ENCODE measurements at places on chromosomes 16 and 17.
A peak's percentile ranks its signal among the peaks of the same experiment; 100 is the strongest.

GRCh38 chr17:42548070-42548837 is 4.5 kb upstream of the HSD17B1 start:
- DNase-seq, result peak; percentile 76

- DNase-seq, result no peak
Measured at GRCh38 chr16:75702242-75702641, 981 bp upstream of the DUXB start.

GRCh38 chr16:80580109-80580832 is 39.5 kb downstream of the DYNLRB2 start:
- peak; percentile 59 for DNase-seq

- no peak for DNase-seq
Measured at GRCh38 chr17:60916043-60916442, 238.4 kb downstream of the BCAS3 start.

DNA sequence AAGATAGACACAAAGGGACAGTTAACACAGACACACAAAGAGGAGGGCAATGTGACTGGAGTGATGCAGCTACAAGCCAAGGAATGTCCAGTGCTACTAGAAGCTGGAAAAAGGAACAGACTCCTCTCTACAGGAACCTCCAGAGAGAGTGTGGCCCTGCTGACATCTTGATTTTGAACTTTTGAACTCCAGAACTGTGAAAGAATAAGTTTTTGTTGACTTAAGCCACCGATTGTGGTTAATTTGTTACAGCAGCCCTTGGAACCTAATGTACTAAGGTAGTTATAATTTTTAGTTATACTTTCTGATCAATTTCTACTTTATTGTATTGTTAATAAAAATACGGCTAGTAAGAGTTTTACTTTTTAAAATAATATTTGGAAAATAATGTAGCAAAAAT is 129.1 kb downstream of the MYO1D start:
- DNase-seq, result no peak

DNA sequence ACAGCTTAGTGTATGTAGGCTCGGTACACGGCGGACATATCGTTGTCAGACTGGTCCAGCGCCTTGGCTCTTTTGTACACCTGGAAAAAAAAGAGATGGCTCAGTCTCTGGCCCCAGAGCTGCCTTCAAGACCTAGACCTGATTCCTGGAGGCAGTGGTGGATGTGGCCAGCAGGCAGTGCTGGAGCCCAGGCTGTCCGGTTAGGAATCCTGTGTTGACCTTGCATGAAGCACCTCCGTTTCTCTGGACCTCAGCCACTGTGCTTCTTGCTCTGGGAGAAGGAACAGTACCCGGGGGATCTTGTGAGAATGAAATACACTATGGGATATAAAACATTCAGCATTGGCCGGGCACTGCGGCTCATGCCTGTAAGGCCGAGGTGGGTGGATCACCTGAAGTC is 2.8 kb upstream of the ROGDI start:
- DNase-seq, result no peak

DNA sequence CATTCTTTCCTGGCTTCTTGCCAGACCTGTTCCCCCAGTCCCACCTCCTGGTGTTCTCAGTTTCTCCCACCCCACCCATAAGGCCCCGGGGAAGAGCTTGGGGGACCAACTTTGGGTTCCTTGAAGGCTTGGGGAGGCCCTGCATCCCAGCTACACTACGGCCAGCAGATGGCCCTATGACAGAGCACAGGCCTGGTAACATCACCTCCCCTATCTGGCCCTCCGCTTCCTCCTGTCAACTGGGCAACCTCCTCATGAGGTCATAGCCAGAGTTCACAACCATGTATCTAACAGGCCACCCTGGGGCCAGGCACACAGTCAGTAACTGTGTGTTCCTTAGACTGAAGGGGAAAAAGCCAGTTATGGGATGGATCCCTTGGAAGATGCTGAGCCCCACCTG is 31.4 kb downstream of the MYO15A start:
- no peak for DNase-seq

DNA sequence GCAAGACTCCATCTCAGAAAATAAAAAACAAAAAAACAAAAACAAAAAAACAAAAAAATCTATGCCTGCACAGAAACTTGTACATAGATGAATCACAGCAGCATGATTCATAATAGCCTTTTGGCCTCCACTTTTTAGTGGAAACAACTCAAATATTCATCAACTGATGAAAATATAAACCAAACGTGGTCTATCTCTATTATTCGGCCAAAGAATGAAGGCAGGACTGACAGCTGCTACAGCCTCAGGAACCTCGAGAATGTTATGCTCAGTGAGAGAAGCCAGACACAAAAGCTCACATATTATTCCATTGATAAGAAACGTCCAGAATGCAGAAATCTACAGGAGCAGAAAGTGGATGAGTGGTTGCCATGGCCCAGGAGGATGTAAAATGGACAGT is 19.8 kb downstream of the PPL start:
- DNase-seq, result no peak

DNA sequence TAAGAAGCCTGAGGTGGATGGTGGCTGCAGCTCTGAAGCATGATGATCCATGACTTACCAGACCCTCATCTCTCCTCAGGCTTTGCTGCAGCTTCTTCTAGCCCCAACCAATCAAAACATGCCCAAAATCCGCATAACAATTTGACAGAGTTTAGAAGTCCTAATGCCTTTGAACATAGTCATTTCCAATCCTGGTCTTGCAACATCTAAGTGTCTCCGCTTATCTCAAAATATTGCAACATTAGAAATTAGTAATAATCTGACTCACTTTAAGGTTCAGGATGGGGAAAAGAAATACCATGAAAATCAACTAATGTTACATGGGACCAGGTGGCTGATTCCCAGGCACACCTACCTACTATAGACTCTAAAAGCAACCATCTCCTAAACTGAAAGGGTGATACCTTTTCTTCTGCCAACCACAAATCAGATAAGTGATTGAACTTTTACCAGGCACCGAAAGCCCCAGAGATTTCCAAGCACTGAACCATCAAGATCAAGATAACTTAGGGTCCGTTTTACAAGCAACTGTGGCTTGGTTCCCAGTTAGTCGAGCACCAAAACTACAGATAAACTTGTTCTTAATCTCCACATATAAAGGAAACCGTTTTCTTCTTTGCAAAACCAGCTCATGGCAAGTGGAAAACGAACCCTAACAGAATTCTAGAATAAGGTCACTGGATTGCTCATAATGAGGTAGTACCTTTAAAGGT is 14.0 kb downstream of the ERN1 start:
- no peak for DNase-seq

- DNase-seq, result no peak
Measured at GRCh38 chr17:50316016-50316587, 29.8 kb upstream of the XYLT2 start.

DNA sequence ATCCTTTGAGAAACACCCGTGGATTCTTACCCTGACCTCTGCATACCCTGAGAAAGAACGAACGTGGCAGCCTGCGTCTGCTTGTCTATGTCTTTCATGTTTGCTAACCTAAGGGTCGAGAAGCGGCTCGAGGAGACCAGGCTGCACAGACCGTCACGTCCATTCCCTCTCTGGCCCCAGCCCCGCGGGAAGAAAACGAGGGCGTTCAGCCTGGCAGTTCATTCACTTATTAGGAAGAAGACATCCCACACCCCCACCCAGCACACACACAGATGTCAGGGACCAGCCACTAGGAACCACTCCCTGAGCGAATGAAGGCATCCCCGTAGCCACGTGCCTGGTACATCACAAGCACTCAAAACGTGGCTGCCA is 655 bp upstream of the MTHFSD start:
- no peak for DNase-seq

- DNase-seq, result no peak
Measured at GRCh38 chr16:4176906-4177417, 60.7 kb upstream of the ADCY9 start.

- DNase-seq, result no peak
Measured at GRCh38 chr17:78677303-78678221, 100.4 kb upstream of the DNAH17 start.

DNA sequence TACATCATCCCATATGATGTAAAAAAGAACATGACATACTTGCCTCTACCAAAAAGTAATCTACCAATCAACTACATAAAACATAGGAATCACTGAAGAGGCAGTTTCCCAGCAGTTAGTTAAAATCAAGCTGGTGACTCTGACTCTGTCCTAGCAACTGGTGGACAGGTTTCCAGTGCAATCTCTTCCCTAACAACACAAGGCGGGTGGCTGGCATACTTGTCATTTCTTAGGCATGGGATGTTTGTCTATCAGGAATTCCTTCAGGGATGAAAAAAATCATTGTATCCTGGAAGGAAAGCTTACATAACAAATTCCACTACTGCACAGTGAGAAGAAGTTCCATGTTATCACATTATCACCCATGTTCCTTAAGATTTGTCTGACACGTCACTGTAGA is 50.9 kb downstream of the HELZ start:
- no peak for DNase-seq

DNA sequence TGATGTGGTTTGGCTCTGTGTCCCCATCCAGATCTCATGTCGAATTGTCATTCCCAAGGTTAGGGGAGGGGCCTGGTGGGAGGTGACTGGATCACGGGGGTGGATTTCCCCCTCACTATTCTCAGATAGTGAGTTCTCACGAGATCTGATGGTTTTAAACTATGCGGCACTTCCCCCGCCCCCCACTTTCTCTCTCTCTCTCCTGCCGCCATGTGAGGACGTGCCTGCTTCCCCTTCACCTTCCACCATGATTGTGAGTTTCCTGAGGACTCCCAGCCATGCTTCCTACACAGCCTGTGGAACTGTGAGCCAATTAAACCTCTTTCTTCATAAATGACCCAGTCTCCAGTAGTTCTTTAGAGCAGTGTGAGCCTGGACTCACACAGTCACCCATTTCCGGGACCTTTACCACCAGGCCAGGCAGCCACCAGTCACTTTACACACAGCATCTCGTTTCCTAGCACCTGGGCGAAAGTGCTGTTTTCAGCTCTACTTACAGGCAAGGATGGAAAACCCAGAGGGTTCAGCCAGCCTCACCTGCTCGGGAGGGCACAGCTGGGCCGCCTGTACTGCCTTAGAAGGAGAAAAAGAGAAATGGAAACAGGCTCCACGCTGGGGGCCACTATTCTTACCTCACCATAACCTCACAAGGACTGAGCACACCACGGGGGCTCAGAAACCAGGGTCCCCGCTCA is 13.8 kb upstream of the ZC3H18 start:
- no peak for DNase-seq

- no peak for DNase-seq
Measured at GRCh38 chr17:2749058-2749783, at the start of gene CCDC92B. TSS of gene CCDC92B (minus strand) at chr17:2749652. CDS start at chr17:2735145, 14,507 bp downstream.

DNA sequence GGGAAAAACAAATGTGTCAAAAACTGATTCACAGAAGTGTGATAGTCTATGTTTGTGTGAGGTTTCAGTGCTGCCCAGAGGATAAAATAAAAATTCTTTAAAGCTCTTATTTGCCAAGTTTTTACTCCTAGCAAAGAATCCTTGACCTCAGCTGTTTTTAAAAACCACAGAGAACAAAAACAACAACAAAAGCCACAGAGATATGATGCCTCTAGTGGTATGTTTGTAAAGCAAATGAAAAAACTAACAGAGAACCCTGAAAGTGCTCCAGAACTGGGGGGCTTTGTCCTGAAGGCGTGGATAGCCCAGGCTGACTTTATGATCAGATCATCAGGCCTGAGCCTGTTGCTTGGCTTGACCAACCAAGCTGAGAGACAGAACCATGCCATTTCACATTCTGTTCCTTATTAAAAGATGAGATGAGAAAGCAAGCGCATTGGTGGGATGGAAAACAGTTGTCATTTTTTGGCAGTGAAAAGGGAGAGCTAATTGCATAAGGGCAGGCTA is 411.0 kb downstream of the CPPED1 start:
- no peak for DNase-seq

GRCh38 chr17:17924131-17924856 is 47.9 kb downstream of the TOM1L2 start:
- DNase-seq, result no peak

DNA sequence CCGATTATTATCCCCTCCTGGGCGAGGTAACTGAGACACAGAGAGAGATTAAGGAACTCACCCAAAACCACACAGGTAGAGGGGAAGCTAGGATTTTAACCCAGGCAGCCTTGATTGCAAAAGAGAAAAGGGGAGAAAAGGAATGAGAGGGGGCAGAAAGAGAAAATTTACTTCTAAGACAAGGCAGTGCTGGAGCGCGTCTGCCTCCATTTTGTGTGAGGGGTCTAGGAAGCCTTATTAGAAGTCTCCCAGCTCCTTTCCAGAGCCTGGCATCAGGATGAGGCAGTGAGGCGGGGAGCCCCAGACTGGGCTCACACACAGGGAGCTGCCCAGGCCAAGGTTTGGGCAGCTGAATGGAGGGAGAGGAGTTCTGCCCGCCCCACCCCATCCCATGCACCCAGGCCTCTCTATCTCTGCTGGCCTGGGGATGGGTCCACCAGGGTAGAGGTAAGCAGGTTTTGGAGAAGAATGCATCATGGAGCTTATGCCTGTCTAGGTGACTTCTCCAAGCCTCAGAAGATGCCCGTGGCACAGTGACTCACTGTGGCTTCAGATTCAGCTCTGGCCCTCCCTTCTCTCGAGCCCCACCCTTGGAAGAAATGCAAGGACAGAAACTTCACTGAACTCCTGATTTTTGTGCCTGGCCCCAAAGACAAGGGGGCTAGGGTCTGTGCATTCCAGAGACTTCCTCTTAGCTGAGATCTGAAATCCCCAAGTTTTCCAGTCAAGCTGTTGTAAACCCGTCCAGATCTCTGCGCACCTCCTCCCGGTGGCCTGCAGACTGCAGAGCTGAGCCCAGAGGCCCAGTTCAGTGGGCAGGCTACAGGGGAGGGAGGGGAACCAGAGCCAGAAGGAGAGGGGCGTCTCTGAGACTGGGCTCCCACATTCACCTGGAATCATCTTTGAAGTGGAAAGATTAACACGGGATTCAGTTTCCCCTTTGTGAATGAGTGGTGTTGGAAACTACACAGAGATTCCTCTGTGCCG is 95.1 kb upstream of the CDH5 start:
- no peak for DNase-seq

DNA sequence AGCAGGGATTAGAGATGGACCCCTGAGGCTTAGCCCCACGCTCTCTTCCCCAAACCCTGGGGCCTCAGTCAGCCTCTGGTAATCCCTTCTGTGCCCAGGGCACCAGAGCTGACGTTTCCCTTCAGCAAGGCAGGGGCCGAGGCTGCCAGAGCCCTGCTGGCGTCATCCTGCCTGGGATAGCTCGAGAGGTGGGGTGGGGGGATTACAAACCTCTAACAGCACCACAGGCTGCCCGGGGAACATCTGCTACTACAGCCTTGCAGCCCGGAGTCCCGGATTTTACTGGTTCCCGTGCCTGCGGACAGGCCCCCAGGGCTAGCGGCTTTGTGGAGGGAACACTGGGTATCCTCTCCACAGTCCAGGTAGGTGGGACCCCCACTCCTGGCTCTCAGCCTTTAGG is at the start of gene AANAT:
Gene AANAT, plus strand, starts transcription at position 238 of the 400 bp plus-strand sequence. CDS start 1,144 bp downstream, outside the sequence.
- no peak for DNase-seq

- DNase-seq, result peak; percentile 66
Measured at GRCh38 chr17:4881761-4882555, 17.4 kb upstream of the C17orf107 start.

All from activated CD4-positive, CD25-positive, alpha-beta regulatory T cell treated with anti-CD3 and anti-CD28 coated beads, Interleukin-2, amount 50 U/mL, for 72 hours (primary cell).